ENCODE measurements at places on chromosomes 4 and X.

GRCh38 chrX:19814240-19814639 lies 73.2 kb downstream of the SH3KBP1 start:
- no peak for DNase-seq

DNA sequence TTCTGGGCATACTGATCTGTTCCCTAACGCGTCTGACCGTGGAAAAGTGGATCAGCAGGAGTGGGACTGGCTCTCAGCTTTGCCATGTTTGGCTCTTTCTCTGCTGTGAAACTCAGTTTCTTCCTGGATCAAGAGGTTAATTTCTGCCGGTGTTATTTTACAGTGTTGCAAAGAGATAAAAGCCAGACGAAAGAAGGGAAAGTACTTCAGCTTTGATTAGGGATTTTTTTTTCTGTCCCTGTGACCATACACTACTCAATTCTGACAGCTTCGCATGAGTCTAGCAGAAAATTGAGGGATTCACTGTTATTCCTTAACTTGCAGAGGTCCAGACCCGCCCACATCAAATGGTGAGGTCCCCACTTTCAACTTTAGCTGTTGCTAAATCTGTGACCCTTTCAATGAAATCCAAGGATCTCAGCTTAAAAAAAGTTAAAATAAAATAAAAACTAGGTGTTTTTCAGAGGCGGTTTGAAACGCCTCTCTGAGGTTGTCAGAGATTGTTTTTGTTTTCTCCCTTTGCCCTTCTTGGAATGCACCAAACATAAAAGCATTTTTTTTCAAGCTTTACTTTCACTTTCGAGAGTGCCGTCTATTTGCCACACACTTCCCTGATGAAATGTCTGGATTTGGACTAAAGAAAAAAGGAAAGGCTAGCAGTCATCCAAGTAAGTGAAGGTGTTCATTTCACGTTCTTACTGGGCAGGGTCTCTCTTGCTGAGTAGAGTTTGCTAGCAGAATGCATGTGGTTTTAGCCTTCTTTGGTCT lies at the start of gene TLR3:
TSS of gene TLR3 (plus strand) at position 576 of the 768 bp plus-strand sequence. CDS start 7,464 bp downstream, outside the sequence.
- no peak for DNase-seq

DNA sequence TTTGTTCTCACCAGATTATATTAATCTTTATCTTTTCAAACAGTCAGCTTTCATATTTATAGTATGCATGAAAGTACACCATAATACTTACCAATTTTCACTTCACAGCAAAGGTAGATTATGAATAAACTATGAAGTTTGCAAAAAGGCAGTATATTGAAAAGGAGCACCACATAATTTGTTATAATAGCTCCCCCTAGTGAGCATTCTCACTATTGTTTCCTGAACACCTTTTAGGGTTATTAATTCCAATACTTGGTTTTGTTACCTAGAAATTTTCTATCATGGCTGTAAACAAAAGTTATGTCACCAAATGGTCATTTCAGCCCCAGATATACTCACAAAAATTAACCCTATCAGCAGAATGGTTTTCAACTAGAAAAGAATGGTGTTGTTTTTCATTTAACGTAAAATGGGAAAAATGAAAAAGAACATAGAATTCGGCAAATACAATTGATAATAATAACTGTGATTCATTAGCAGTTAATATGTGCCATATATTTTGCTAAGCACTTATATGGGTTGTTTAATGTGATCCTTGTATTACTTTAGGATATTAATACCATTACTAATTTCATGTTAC lies 30.2 kb upstream of the NKX6-1 start:
- no peak for DNase-seq

GRCh38 chr4:151931563-151931962 lies 170.8 kb upstream of the GATB start:
- DNase-seq, result no peak

DNA sequence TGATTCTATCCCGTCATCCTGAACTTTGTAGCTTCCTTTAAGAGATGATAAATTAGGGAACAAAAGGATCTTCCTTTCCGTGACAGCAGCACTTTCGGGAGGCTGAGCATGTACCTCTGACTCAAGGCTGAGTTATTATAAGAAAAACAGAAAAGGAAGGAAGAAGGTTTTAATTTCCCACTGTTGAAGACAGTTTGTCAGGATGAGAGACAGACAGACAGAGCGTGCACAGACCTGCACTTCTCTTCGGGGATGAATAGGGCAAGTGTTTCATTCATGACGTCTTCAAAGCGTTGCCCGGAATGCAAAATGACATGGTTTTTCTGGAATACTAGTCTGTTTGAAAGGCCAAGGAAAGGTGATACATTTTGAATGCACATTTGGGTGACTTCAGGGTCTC lies 405.3 kb upstream of the FAT1 start:
- no peak for DNase-seq

- no peak for DNase-seq
These were observed 10.3 kb downstream of the NCBP2L start for GRCh38 chrX:107787827-107788226.

GRCh38 chrX:44400588-44400987 lies 57.1 kb upstream of the EFHC2 start:
- DNase-seq, result no peak

DNA sequence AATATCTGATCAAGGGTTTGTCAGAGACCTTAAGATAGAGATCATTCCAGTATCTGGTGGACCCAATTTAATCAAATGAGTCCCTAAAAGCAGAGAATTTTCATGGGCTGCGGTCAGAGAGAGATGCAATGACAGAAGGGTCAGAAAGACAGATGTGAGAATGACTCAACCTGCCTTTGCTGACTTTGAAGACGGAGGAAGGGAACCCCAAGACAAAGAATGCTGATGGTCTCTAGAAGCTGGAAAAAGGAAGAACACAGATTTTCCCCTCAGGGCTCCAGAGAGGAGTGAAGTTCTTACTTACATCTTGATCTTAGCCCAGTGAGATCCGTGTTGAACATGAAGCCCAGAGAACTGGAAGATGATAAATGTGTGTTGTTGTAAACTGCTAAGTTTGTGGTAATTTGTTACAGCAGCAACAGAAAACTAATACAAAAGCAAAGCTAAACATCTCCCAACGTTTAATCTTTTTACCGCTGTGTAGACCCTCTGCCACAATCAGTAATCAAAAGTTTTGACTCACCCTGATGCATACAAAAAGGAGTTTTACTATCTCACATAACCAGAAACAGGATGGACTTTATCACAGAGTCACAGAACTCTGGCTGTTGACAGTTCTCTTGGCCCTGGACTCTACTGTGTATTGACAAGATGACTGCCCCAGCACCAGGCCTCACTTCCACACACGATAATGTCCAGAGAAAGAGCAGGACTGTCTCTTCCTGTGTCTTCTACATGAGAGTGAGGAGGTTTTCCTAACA lies 70.2 kb upstream of the MAGEB2 start:
- no peak for DNase-seq

- DNase-seq, result no peak
These were observed 519.5 kb downstream of the FGF13 start for GRCh38 chrX:138191998-138192397.

- no peak for DNase-seq
These were observed 466.4 kb downstream of the STIM2 start for GRCh38 chr4:27326991-27327390.

DNA sequence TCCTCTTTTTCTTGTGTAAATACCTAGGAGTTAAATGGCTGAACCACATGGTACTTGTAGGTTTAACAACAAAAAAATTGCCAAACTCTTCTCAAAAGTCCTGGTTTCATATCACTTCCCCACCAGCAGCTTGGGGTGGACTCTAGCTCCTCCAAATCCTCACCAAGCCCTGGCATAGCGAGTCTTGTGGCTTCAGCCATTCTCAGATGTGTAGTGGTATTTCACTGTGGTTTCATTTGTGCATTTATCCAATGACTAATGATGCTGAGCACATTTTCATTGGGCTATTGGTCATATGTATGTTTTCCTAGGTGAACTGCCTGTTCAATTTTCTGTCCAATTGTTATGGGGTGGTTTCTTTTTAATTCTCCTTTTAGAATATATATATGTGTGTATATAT lies 249.3 kb downstream of the NLGN4X start:
- no peak for DNase-seq

GRCh38 chrX:152646961-152647360 lies 9.3 kb downstream of the GABRQ start:
- DNase-seq, result no peak
